ENCODE measurements at places on chromosomes 16 and 17.

DNA sequence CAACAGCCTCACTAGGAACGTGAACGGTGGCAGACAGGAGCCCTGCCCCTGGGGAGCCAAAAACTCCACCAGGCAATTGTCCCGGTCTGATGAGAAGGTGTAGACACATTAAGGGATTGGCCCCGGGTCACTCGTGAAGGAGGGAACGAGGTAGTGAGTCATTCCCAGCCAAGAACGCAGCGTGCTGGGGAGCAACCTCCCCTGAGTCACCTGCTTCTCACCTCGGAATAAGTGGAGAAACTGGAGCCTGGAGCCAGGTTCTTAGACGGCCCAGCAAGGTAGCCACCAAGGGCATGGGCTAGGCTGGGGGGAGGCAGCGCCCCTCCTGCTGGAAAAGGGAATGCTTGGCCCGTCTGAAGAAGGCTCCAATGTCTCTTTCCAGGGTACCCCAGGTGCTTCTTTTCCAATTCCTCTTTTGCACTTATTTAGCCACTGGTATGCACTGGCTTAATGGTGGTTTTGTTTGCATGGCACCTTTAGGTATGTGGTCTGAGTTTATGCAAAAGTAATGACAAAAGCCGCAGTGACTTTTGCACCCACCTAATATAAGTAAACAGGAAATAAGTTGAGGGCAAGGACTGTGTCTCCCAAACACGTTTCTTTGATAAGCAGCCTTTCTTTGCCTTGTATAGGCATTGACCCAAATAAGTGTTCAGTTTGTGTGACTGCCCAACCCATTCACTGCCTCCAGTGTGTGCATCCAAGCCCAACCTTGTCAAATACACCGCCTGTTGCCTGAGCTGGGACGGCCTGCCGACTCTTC, 1.8 kb upstream of the HELZ start:
- peak; percentile 42 for DNase-seq

- DNase-seq = no peak
Observed at GRCh38 chr16:62068747-62069146, 32.5 kb upstream of the CDH8 start.

DNA sequence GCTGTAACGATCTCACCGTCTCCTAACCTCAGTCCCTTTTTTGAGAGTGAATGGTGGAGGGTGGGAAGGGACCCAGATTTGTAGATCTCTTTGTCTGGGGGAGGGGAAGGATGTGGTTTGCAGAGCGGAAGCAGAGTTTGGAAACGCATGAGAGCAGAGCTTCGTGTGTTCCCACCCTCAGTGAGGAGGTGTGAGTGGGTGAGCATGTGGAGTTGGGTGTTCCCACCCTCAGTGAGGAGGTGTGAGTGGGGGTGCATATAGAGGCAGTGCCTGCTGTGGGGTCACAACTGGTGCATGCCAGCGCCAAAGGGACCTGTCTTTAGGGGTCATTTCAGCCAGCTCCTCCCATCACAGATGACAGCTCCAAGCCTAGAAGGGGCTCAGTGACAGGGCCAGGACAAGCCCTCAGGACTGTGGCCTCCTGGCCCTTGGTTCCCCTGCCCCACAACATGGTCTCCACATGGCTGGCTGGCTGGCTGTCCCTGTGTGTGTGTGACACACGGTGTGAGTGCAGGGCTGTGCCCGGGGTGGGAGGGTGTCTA, 1.8 kb upstream of the CISD3 start:
- no peak for DNase-seq

- DNase-seq = no peak
Observed at GRCh38 chr17:62092784-62093183, 27.7 kb upstream of the MED13 start.

DNA sequence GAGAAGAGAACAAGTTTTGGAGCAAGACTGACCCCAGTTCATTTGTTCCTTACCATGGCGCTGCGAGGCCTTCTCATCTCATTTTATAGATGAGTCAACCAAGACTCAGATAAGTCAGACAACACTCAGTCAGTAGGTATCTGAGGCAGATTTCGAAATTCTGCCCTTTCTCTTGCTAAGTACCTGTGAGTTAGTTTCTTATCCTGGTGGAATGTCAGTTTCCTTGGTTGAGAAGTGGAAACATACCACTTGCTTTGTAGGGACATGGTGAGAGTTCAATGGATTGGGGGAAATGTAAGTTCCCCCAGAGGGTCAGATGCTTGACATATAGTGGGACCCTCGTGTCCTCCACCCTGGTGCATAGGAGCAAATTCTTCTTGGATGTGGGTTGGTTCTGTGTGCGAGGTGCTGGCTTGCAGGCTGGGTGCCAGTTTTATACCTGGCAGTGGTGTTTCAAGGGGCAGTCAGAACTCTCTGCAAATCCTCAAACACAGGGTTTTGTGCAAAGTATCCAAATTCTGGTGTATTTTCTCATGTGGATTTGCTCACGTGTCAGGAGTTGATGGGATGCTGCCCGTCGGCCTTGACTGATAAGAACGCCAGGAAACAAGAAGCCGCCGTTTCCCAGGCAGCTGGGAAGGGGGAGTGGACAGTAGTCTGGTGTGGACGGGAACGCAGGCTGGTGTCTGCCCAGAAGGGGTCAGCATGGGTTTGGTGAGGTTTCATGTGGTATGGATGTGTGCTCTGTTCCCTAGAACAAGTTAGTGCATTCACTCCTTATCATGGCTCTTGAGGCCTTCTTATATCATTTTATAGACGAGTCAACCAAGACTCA, 61.1 kb upstream of the CIBAR2 start:
- no peak for DNase-seq

DNA sequence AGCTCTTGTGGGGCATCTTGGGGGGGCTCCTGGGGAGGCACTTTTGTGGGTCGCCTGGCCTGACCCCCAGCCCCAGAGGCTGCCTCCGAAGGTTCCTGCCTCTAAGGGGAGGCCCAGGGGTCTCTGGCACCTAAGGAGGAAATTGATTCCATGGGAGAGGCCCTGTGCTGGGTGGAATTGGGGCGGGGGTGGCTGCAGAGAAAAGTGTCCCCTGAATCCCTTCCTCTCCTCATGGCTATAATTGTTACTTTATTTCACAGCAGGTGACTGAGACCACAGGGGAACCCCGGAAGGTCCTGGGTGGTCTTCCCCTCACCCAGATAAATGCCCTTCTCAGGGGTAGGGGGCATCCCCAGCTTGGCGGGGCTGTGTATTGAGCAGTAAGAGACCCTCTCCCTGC, 3.1 kb downstream of the GLIS2 start:
- no peak for DNase-seq

DNA sequence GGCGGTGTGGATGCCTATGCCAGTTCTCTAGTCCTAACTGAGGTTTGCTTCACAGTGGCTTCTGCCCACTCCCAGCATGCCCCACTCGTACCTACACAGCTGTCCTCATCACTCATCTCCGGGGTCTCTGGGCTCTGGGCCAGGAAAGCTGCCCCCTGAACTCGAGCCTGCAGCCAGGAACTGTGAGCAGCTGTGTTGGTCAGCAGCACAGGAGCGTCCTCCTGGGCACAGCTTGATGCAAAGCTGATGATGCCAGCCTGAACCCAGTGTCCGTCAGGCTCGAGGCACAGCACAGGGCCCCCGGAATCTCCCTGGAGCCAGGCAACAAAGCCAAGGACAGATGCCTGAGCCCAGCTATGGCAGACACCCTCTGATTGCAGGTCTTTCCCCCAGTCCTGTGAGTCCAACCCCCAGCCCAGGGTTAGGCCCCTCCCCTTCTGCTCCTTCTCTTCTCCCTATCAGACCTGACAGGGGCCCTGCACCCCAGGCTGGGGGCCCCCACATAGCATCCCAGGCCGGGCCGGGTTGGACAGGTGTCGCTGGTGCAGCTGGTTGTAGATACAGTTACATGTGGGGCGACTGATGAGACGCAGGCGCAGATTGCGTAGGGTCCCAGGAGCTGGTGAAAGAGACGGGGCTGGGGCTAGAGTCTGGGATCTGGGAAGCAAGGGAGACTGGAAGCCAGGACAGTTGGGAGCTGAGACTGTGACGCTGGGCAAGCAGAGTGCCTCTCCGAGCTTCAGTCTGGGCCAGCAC, 2.7 kb downstream of the PRSS53 start:
- DNase-seq = no peak

- no peak for DNase-seq
Observed at GRCh38 chr17:65664696-65665095, 103.2 kb upstream of the AXIN2 start.

DNA sequence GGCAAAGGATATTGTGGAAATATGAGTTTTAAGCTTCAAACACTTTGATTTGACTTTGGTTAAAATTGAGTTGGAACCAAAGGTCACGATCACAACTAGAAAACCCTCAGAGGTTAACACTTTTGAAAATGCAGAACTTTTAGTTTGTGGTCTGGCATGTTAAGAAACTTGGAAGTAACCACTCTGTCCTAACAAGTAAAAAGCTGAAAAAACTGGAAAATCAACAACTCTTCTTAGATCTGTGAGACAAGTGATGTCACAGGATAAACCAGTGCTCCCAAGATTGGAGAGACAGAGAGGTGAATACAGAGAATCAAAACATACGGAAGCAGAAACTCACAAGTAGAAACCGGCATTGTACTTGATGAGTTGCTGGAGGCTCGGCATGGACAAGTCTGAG, 17.4 kb downstream of the MFSD6L start:
- DNase-seq = no peak

GRCh38 chr16:1575578-1575977, 36.3 kb downstream of the IFT140 start:
- DNase-seq = no peak

GRCh38 chr17:73650140-73650539, 5.9 kb upstream of the SDK2 start:
- DNase-seq = no peak

DNA sequence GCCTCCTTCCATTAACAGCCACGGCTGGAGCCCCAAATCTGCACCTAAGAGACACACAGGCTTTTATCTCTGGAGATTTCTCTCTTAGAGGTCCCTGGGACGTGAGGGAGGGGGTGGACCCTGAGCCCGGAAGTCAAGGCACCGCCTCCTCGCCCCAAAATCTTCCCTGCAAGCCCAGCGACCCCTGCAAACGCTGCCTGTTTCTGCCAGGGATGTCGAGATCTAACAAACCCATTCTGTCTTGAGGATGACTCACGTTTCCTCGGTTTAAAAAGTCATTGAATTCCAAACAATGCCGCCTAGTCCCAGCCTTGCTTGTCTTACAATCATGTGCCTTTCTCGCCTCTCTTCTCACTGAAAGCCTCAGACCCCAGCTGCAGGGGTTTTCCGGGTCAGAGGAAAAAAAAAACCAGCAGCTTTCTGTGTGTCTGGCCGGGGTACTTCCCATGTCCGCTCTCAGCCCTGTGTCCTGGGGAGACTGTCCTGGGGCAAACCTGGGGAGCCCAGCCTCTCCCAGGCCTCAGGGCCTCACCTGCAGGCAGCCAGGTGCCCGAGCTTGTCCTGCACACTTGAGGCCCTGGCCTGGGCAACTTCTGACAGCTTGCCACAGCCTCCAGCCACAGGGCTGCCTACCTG, 15.4 kb downstream of the ARL2BP start:
- peak; percentile 3 for DNase-seq

GRCh38 chr16:19295393-19295792, 9.9 kb downstream of the CLEC19A start:
- no peak for DNase-seq

GRCh38 chr17:14432079-14432478, 131.2 kb downstream of the HS3ST3B1 start:
- no peak for DNase-seq

- no peak for DNase-seq
Observed at GRCh38 chr17:74340470-74341023, 14.5 kb downstream of the KIF19 start.

GRCh38 chr17:82055023-82055964, 3.6 kb downstream of the GPS1 start:
- DNase-seq = no peak

DNA sequence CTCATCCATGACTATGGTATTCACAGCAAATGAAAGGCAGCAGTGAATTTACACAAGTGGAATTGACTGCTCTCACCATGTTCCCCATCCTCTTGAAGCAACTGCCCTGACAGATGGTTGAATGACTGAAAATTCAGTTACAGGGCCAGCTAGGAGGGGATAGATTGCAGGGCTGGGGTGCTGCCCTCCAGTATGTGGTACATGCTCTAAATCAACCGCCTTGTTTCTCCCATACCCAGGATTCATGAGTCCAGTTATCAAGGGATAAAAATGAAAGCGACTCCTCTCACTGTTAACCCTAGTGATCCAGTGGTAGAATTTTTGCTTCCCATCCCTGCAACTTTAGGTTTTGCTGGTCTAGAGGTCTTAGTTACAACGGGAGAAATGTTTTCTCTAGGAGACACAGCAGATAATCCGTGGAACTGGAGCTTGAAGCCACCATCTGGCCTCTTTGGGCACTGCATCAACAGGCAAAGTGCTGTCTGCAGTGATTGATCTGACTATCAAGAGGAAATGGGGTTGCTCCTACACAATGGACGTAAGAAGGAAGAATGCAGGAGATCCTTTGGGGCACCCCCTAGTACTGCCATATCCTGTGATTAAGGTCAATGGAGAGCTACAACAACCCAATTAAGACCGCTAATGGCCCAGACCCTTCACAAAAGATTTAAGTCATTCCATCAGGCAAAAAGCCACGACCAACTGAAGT, 32.0 kb downstream of the SCPEP1 start:
- peak; percentile 61 for DNase-seq

- DNase-seq = no peak
Observed at GRCh38 chr16:3059723-3060242, 5.7 kb upstream of the IL32 start.

DNA sequence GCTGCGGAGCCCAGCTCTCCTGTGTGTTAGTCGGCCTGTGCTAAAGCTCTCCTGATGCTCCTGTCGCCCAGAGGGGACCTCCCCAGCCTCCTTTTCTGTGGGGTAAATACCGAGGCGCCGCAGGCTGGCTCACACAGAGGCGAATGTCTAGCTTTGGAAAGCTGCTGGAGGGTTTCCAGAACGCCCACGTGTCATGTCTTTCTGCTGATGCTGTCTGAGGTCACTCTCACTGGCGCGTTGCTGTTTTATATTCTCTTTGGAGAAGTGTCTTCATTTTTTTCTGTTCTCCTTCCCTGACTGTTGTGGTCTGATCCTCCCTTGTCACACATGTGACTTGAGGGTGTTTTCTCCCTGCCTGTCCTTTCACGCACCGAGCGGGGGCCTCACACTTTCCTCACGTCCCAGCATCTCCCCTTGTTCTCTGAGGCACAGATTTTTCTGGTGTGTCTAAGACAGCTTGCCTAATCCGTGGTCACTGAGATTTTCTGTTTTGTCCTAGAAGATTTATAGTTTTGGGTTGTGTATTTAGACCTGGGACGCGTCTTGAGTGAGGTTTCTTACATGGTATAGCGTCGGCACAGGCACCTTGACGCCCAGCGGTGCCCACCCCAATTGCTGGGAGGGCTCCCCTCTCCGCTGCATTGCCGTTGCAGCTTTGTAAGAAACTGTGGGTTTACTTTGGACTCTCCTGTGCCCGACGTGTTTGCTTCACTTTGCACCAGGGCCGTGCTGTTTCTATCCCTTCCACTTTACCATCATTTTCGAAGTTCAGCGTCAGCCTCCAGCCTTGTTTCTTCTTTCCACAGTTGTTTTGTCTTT, 92.1 kb upstream of the ZNF750 start:
- DNase-seq = peak; percentile 56

DNA sequence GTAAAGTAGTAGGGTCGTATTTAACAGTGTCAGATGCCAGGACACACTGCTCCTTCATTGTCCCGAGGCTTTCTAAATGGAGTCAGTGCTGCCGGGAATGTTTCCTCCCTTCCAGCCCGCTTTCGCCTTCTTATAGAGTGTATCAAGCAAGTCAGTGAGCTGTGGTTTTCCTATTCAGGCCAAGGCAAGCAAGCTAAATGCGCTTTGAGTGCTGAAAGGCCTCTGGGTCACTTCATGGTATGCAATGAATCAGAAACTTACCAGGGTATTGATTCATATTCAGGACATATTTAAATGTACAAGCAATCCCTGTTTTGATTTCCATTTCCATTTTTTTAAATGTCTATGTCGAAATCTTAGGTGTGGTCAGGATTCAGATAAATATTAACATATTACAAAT, 327.9 kb upstream of the SOX9 start:
- no peak for DNase-seq
